Skeletal muscle cell (primary cell): ENCODE measurements at places on chromosomes 2 and 18.
A peak's percentile ranks its signal among the peaks of the same experiment; 100 is the strongest.

DNA sequence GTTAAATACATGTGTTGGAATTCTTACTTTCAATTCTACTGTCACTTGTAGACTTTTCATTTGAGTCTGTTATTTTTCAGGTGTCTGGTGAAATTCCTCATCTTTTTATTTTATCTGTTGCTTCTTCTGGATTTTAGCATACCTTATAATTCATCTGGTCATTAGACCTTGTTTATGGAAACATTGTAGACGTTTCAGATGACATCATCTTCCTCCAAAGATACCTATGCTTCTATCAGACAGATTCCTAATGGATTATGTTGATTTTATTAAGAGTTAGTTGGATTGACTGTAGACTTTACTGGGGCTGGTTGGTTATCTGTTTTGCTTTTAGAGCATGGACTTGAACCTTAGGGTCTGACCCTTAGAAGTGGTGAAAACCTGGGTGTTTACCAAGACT, 15.3 kb upstream of the MFSD2B start:
- no peak for DNase-seq

DNA sequence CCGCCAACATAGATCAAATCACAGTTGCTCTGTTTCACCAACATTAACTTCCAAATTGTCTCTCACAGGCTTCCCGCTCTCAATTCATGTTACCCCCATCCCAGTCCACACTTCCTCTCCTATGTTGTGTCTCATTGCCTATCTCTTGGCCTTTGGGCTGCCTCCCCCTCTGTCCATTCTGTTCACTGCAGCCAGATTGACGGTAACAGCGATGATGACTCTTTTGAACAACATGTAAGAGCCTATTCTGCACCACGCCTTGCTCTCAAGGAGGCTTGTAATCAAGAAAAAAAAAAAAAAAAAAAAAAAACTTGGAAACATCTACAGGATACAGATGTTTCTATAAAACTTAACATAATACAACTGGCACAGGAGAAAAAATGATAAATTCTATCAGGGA, 77.3 kb upstream of the RMDN2 start:
- DNase-seq, result no peak

DNA sequence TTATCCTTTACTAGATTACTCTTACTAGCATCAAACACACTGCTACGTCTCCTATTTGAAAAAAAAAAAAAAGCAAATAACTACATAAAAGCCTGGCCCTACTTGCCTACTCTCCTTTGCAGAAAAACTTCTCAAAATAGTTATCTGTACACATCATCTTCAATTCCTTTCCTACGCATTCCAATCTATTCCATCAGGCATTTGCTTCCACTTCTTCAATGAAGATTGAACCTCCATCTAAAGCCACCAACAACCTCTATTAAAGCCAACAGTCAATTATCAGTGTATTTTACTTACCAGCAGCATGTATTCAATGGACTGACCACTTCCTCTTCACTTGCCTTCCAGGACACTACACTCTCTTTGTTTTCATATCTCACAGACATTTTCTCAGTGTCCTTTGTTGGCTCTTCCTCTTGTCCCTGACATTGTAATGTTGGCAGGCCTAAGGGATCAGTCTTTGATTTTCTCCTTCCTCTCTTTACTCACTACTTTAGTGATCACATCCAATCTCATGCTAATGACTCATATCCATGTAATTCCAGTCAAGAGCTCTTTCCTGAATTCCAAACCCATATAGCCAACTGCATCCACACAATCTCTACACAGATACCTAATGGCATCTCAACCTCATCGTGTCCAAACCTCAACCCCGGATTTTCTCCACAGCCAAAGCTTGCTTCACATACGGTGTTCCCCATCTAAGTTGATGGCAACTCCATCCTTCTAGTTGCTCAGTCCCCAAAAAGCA, 131.3 kb downstream of the CCDC148 start:
- DNase-seq, result peak; percentile 3

- no peak for DNase-seq
Measured at GRCh38 chr18:11245879-11246278, 96.5 kb upstream of the PIEZO2 start.

DNA sequence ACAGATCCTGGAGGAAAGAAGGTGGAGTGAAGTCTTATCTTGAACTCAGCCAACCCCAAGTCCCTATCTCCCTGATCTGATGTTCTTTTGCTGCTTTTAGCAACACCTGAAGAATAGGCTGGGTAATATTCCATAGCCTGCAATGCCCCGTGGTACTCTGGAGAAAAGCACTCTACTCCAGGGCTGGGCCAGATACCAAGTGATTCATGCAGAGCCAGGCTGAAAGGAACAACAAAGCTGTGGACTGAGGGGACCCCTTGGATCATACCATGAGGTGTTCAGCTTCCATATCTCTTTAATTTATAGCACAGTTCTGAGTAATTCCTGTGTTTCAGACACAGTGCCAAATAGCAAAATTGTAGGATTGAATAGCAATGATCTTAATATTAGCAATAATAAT, 130.6 kb downstream of the NXPH2 start:
- no peak for DNase-seq

- no peak for DNase-seq
Measured at GRCh38 chr2:201432038-201432620, 19.1 kb downstream of the TRAK2 start.

- DNase-seq, result no peak
Measured at GRCh38 chr2:180599804-180600203, 380.6 kb upstream of the UBE2E3 start.

DNA sequence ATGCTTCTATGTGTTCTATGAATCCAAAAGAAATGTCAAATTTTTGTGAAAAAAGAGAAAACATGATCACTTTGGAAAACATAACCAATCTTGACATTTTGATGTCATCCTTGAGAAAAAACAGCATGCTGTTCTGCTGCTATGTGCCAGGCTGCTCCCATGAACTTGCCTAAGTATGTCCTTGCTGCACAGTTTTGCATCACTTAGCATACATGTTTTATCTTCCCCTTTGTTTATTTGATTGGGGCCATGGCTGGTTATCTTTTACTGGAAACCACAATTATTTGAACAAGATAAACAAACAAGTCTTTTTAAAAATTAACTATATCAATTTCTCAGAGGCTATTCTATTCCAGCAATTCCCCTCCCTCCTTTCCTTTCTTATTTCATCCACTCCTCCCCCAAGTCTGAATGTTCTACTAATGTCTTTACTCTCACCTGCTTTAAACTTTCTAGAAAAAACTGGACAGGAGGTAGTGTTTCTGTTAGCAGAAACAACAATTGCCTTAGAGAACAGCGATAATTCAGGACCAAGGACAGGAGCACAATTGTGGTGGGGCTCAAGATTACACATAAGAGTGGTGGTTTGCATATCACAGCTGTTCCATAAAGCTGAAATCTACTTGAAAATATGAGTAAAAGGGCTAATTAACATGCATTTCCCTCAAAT, 6.7 kb downstream of the AOX1 start:
- DNase-seq, result no peak

GRCh38 chr2:231926761-231927565, 767 bp upstream of the NPPC start:
- DNase-seq, result no peak

GRCh38 chr2:102803041-102803896, 41.4 kb downstream of the TMEM182 start:
- DNase-seq, result no peak
